KBM-7 (cell line): ENCODE measurements at places on chromosomes 3 and 15.

- DNase-seq = no peak
These were observed 61.7 kb downstream of the B3GALNT1 start for GRCh38 chr3:161043336-161044035.

GRCh38 chr3:197349368-197349767 is 51.0 kb upstream of the DLG1 start:
- no peak for DNase-seq

DNA sequence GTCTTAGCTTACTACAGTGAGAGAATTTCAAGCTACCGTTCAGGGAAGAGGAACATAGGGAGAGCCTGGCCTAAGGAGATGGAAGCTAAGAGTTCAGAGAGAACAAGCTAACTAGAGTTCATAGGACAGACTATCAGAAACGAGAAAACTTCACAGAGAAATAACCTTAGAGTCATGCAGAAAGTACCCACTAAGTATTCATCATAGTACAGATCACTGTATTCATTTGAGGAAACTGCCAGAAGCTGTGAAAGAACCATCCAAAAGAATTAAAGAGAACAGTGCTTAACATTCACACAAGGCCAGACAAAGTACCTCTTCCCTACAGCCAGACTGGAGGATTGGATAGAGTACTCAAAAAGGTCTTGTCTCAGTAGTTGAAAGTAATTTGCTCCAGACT is 15.2 kb upstream of the GBE1 start:
- no peak for DNase-seq

DNA sequence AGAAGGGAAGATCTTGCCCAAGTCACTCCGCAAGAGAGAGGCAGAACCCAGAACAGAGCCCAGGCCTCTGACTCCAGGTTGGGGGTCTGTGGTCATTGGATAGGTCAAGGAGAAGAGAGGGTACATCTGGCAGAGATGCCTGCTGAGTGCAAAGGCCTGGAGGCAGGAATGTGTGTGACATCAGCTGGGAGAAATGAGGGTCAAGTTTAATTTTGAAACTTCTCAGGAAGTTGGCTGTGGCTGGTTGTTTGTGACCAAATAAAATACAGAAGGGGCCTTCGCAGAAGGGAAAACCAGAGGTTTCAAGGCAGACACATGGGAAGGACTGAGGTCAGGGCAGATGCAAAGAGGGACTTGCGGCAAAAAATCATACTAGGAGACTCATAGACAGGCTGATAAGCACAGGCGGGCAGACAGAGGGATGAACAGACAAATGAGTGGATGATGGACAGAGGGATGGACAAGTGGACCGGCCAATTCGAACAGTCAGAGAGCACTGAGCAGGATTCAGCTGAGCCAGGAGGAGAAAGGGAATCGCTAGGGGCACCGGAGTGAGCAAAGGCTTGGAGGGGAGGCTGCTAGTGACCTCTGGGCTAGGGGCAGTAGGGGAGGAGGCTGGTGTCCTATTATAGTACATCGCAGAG is 28.8 kb upstream of the CACNA2D2 start:
- DNase-seq = no peak

DNA sequence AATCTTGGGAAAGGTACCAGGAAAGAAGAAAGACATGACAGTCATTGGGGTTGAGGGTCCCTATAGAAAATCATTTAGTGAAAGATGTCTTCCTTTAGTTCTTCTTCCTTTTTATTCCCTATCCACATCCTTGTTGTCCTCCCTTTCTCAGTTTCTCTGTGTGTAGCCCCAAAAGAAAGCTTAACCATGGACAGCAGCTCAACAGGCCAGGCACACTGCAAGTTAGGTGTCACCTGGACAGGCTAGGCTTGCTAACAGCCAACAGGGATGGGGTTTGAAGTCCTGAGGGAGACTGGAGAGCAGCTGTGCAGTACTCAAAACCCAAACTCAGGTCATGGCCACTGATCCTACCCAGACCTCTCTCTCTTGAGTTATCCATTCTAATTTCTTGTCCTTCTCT is 543.1 kb downstream of the TUSC7 start:
- DNase-seq = no peak
